ENCODE measurements at places on chromosomes 5 and 9.

GRCh38 chr5:39368116-39368515 is 3.8 kb upstream of the C9 start:
- DNase-seq: no peak

DNA sequence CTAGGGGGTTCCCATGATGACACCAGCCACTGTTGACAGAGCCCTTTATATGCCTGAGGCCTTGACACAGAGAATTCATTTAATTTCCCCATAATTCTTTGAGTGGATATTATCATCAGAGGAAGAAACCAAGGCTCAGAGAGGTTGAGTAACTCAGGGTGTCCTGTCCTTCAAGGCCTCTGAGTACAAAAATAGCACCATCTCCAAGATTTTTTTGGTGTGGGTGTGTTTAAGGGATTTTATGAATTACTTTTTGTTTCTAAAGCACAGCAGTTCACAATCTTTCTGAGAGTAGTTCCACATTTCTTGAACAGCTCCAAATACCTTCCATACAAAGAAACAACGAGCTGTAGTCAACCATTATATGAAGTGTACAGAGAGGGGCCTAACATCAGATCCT is 6.2 kb upstream of the GSN start:
- DNase-seq: no peak

- DNase-seq: no peak
Measured at GRCh38 chr9:752201-752600, 89.3 kb upstream of the DMRT1 start.

DNA sequence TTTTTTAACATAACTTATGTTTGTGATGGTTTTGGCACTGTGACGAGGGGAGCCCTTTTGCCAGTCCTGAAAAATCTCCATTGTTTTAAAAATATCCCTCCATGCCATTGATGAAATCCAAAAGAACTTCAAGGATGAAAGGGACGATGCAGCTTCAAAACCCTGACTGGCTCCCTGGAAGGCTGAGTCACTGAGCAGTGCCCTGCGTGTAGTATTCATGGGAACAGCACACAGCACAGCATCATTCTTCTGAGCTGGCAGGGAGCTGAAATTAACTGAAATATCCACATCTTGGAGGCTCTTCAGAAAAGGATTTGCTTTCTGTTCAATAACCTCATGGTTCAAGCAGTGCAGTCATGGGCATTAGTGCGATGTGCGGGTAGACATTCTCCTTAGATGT is 29.7 kb downstream of the PDE4D start:
- no peak for DNase-seq

GRCh38 chr5:160348080-160348479 is 22.3 kb downstream of the C1QTNF2 start:
- no peak for DNase-seq

DNA sequence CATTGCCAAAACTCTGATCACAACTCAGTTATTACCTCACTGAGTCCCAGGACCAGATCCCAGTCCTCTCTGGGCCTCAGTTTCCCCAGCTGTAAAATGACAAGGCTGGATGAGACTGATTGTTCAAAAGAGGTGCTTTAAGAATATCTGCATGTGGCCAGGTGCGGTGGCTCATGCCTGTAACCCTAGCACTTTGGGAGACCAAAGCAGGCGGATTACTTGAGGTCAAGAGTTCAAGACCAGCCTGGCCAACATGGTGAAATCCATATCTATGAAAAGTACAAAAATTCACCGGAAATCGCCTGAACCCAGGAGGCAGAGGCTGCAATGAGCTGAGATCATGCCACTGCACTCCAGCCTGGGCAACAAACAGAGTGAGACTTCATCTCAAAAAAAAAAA is 8.3 kb downstream of the ATOX1 start:
- DNase-seq: no peak

DNA sequence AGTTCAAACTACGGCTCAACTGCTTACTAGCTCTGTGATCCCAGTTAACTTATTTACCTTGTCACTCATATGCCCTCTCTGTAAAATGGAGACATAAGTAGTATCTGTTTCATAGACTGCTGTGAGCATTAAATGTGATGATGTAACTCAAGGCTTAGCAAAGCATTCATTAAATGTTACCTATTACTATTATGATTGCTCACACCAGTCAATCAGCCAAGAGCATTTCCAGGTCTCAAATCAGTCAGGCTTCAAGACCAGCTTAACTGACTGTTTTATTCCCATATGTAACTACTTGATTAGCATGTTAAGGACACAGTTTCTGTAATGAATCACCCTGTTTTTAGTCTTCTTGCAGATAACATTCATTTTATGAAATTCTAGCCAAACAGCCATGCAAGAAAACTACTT is 413.3 kb downstream of the MLLT3 start:
- DNase-seq: no peak

DNA sequence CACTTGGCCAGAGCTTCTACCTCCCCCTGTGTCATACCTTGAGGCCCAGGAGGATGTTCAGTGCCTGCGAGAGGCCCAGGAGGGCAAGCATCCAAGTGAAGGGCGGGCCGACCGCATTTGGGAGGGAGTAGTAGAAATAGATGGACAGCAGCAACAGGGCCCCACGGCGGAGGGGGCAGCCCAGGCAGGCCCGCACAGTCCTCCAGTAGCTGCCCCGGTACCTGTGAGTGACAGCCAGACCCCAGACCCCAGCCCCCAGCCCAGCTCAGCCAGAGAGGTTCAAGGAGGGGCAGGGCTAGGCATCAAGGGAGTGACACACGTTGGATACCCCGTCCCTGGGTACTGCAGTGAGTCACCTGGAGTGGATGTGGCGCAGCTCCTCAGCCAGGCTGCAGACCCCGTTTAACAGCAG is 1.4 kb downstream of the STING1 start:
- no peak for DNase-seq

GRCh38 chr9:19405771-19406170 is 3.0 kb upstream of the ACER2 start:
- no peak for DNase-seq

DNA sequence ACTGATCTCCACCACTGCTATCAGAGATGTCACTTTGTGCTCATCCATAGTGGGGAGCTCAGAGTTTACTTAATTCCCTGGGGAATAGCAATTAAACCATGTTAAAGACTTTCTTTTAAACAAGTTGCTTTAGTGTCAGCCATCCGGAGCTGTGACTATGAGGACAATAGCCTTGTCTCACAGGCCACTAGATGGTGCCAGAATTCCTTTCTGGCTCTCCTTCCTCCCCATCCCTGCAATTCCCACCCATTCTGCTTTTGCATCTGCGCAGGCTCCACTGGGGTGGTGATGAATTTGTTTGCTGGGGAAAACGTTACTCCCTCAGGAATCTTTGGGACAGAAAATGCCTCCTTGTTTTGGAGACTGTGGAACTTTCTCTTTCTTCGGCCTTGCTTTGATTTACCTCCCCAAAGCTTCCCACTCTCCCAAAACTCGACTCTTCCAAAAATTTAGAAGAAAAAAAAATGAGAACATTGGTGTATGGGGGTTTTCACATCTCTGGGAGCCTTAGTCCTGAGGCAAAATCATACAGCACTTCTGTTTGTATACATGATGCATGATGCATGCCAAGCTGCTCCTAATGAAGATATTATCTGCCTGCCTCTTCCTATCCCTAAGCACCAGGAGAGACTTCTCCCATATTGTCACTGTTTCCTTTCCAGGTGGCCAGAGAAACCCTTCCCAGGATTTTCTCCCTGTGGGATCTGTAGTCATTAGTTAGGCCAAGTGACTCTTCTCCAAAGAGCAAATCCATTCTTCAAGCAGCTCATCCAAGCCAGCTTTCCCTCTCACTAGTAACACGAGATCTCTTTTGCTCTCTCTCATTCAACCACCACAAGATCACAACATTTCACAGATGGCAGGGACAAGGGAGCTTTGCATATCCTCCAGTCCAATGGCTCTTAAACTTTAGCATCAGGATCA is 466.1 kb downstream of the TLR4 start:
- no peak for DNase-seq

DNA sequence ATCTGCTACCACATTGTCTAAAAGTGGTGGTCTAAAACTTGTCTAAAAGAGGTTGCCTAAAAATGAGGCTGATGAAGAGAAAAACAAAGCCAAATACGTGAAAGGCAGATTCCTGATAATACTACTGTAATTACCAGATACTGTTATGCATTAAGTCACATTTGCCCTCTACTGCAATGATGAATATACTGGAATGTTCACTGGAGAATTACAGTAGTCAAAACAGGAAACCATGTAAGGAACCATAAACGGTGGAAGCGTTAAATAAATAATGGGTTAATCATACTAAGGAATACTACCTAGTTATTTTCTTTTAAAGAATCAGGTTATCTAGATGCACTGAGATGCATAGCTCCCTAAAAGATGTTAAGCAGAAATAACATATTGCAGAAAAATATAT is 201.3 kb downstream of the MCTP1 start:
- DNase-seq: no peak

- DNase-seq: no peak
Measured at GRCh38 chr5:156182174-156182967, 144.6 kb upstream of the SGCD start.

- no peak for DNase-seq
Measured at GRCh38 chr9:3858961-3859360, 333.2 kb upstream of the RFX3 start.

DNA sequence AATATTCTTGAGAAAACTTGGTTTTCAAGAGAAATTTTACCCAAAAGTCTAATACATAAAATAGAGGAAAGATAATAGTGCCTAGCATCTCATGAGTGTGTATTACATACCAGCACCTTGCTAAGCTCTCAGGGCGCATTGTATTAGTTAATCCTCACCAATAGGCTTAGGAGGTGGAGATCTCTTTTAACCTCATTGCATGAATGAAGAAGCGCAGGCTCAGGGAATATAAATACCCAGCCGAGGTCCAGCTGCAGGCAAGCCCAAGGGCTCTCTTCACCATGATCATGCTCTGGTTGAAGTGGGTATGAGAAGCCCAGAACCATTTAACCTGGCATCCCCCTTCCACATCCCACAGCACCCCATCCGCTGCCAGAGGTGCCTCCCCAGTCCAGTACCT is 46.0 kb downstream of the CAMK2A start:
- DNase-seq: no peak

DNA sequence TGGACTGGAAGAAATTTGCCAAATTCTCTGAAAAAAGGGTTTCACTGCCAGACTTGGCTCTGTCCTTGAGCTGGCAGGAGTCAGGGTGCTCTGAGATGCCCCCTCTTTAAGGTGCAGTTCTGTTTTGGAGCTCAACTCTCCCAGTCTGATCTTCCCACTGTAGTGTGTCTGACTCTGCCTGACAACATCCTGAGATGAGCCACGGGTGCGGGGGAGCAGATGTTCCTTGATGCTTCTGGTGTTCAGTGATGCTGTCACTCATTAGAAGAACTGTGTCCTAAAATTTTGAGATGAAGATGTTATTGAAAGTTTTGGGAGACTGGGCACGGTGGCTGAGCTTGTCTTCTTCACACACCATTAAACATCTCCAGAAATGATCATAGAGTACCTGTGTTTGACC is 78.2 kb downstream of the BASP1 start:
- no peak for DNase-seq

DNA sequence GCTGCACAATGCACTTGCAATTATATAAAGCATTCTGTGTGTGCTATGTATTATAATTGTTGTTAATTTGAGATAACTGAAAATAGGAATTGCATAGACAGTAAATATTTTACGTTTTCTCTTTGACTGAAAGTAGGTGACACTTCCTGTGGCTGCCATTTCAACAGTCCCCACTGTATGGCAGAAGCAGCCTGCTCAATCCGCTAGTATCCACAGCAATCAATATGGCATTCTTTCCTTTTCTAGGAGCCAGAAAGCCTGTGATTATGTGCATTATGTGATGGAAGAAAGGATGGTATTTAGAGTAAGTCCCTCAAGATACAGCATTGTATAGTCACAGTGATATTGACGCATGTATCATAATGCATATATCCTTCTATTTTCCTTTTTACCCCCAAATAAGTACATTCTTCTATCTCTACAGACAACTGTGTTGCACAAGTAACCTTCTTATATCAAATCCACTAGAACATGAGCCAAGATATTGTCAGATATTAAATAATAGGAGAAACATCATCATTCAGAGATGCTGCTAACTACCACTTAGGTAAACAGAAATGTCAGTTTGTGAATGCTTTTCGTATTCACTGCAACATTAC is 59.7 kb downstream of the CARTPT start:
- DNase-seq: no peak

GRCh38 chr5:170405817-170406216 is 16.6 kb upstream of the KCNMB1 start:
- DNase-seq: no peak

- DNase-seq: no peak
Measured at GRCh38 chr9:75067894-75068293, 20.1 kb downstream of the NMRK1 start.

DNA sequence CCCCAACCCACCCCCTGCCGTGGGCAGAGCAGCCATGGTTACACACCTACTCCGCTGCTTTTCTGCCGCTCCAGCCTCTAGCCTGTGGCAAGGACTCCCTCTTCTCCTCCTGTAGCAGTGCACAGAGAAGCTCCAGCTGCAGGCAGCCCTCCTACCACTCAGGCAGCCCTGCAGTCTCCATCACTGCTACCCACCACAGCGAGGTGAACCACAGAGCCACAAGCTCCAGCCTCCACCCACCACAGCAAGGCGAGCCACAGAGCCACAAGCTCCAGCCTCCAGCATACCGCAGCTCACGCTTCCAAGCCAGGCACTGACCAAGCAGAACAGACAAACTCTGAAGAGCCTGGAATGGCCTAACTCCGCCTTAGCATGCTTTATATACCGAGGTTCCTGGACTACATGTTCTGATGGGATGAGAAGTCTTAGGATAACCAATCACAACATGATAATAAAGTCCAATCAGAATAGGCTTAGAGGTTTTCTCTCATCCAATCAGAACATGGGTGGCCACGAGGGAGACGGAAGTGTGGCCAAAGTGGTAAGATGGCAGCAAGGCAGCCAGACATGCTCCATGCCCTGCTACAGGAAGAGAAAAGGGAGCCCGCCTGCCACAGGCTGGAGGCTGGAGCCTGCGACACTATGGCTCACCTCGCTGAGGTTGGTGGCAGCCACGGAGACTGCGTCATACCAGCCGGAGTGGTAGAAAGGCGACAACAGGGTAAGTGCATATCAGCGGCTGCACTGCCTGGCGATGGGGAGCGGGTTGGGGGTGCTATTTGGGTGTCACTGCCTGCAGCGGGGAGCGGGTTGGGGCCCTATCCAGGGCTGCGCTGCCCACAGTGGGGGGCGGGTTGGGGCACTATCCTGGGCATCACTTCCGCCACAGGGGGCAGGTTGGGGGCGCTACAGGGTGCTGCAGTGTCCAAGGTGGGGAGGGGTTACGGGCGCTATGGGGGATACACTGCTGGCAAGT is 75.8 kb upstream of the PCAT7 start:
- no peak for DNase-seq

All from CD4-positive, alpha-beta T cell treated with Interferon gamma for 1 hour (primary cell).